Stimulated activated naive CD4-positive, alpha-beta T cell treated with Interleukin-2 at 50 U/mL for 16 hours (primary cell): ENCODE measurements at places on chromosomes 16 and 17.

- no peak for DNase-seq
Measured at GRCh38 chr17:7922269-7922844, 6.3 kb upstream of the RNF227 start.

DNA sequence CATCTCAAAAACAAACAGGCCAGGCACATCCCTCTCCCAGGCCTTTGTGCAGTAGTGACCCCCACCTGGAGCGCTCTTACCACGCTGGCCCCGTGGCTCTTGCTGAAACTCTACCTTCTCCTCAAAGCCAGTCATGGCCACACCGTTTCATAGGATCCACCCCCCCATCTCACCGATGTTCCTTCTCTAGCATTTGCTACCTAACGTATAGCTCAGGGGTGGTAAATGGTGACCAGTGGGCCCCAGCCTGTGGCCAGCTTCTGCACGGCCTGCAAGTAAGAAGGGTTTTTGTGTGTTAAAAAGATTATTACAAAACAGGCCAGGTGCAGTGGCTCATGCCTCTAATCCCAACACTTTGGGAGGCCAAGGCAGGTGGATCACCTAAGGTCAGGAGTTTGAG lies 43.8 kb downstream of the RMI2 start:
- DNase-seq = no peak

- no peak for DNase-seq
Measured at GRCh38 chr17:76927577-76927976, 59.4 kb downstream of the MGAT5B start.

DNA sequence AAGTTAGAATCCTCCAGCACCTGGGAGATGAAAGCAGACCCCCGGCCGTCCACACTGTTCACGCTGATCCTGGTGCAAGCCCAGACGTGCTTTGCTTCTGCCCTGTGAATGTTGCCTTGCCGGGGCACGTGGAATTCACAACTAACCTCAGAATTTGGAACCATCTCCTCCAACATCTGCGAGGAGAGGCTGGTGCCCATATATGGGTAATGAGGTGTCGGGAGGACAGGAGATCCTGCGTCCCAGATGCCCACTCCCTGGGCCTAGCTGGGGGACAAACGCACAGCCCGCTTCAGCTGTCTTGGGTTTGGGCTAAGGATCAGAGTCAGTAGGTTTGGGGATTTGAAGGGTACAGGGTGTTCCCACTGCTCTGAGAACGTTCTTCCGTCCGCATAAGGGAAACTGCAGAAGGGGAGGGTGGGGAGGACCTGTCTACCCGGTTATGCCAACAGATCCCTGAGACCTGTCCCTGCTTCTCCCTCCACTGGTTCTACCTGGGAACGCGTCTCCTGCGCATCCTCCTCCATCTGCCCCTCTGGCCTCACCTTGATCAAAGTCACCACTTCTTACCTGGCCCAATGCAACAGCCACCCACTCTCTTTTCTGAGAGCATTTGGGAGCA lies 14.1 kb downstream of the PPL start:
- no peak for DNase-seq

GRCh38 chr16:30503403-30504296 lies 22.7 kb downstream of the ZNF768 start:
- DNase-seq = no peak

DNA sequence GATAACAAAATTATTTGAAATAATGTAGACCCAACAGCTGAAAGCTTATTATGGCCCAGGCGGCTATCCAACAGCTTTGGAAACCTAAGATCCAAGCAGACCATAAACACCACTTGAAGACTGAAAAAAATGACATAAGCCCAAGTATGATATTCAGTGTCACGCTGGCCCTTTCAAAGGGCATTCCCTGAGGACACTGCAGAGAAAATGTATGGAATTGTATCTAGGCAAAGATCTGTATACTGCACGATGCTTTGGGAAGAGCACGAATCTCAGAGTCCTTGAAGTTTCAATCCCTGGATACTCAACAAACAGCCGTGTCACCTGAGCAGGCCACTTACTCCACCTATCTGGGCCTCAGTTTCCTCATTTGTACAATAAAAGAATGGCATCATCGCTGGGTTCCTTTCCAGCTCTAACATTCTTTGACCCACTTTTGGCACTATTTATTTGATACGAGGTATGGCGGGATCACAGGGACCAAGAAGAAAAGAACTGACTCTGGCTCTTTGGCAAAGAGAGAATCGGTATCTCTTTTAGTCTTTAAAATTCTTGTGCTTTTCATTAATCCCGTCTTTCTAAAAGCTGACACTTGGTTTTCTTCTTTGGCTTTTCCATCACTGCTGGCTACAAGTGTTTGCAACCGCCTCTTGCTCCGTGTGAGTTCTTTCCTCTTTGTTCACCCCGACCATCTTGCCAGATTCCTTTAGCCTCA lies 1.2 kb downstream of the STAT5B start:
- DNase-seq = no peak

- DNase-seq = no peak
Measured at GRCh38 chr17:79651266-79651665, 40.4 kb upstream of the RBFOX3 start.

DNA sequence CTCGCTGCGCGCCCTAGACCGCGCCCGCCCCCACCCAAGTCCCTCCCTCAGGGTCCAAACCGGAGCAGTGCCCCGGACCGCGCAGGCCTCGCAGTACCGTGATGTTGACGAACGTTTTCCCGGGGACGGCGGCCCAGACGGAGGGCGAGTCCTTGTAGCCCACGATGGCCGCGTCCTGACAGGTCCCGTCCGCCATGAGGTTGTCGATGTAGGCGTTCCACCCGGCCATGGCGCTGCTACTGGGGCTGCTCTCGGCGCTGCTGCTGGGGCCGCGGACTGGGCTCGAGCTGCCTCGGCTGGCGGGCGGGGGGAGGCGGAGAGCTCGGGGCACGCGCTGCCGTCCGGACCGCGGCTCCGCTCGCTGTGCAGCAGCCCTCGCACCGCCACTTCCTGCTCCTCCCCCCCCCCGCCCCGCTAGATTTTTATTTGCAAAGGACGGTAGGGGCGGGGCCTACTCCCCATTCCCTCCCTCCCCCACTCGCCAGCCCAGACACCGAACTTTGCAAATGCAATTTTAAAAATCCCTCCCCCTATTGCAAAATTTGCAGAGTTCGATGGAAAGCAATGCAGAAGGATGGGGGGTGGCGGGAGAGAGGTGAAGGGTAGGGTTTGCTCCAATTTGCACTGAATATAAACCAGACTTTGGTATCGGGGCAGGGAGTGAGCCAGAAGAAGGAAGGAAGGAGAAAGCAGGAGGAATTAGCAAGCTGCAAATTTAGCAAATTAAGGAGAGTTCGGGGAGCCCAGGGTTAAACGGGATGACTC lies at the start of gene PFN1:
PFN1 (minus strand) TSS at position 365 of the 765 bp plus-strand sequence; CDS start at position 229, 136 bp downstream.
- DNase-seq = peak; percentile 95

GRCh38 chr16:84898447-84898846 lies 78.7 kb downstream of the CRISPLD2 start:
- no peak for DNase-seq

DNA sequence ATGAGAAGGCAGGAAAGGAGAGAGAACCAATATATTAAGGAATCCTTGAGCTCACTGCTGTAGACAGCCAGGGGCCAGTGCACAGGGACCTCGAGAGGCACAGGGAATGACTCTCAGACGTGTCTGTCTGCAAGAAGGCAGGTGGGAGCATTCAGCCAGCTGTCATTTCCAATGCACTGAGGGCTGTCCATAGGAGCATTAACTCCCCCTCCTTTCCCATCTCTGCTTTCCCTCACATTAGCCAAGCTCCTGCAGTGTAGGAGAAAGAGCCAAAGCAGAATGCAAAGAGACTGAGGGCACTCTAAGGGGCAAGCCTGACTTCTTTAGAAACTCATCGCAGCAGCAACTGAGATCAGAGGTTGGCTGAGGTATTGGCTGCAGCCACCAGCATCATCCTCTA lies 218.3 kb downstream of the CDH13 start:
- no peak for DNase-seq

GRCh38 chr17:57487573-57487972 lies 231.2 kb downstream of the MSI2 start:
- no peak for DNase-seq

GRCh38 chr17:968812-969730 lies 10.5 kb downstream of the NXN start:
- no peak for DNase-seq

DNA sequence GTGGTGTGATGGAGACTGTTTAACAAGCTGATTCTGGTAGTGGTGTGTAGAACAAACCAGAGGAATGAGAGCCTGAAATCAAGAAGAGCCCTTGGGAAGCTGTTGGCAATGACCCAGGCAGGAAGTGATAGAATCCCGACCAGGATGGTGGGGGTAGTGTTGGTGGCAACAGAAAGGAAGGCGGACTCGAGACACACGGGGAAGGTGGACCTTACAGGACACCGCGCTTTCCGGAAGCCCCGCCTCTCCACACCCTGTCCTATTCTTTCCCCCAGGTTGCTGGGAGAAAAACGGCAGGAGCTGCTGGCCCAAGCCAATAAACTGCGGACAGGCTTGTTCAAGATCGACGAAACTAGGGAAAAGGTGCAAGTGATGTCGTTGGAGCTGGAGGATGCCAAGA lies 30.0 kb upstream of the KDM6B start:
- DNase-seq = no peak

- DNase-seq = no peak
Measured at GRCh38 chr16:80433623-80434022, 107.2 kb upstream of the DYNLRB2 start.

DNA sequence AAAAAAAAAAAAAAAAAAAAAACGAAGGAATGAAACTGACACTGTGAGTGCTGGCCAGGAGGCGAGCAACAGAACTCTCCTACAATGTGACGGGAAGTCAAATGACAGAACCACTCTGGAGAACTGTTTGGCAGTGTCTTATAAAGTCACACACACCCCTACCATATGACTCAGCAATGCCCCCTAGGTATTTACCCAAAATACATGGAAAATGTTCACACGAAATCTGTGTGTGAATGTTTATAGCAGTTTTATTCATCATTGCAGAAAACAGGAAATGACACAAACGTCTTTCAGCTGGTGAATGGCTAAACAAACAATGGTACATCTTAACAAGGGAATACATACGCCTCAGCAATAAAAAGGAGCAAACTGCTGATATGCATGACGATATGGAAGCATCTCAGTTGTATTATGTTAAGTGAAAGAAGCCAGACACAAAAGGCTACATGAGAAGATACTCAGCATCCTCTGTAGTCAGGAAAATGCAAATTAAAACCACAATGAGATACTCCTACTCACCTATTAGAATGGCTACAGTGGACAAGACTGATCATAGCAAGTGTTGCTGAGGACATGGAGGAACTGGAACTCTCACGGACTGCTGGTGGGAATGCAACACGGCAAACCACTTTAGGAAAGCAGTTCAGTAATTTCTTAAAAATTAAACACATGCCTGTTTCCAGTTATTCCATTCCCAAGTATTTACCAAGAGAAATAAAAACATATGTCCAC lies 74.7 kb downstream of the TBC1D16 start:
- DNase-seq = no peak

DNA sequence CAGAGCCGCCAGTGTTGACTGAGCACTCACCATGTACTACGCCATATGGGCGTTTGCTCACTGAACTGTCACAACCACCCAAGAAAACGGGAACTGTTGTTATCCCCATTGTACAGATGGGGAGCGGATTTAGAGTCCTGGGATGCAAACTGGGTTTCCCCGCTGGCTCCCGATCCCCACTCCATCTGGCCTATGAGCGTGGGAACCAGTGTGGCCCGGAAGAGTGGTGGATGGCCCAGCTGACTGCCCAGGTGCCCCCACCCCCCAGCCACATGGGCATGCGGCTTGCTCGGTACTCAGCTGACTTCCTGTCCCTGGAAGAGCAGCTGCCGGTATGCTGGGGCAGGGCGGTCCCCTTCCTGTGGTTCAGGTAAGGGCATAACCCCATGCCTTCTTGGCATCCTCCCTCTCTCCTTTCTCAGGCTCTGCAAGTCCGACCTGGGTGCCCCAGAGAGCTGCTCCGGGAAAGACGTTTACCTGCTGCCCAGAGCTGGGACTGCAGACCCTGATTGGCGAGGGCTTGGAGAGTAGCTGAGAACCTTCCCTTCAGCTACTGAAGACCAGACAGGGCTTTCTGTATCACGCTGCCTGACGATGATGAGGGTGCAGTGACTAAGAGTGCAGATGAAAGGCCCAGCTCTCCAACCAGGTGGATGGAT lies 16.2 kb downstream of the SOCS3 start:
- DNase-seq = peak; percentile 66

DNA sequence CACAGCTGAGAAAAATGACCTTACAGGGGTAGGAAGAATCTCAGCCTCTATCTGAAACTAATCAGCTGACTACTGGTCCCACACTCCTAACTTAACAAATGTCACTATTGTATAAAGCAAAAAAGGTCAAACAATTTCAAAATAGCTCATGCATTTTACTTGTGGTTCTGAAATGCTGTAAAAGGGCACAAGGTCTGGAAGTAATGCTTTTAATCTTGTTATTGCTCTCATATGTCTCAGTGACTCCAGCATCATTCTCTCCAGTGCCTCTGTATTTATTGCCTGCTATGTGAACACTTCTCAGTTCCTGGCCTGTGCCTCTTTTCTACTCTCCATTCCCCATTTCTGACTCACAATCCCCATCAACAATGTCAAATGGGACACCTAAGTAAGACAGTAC lies 937.7 kb downstream of the CDH11 start:
- no peak for DNase-seq

- DNase-seq = peak; percentile 82
Measured at GRCh38 chr17:80605326-80606066, 60.9 kb downstream of the RPTOR start.

DNA sequence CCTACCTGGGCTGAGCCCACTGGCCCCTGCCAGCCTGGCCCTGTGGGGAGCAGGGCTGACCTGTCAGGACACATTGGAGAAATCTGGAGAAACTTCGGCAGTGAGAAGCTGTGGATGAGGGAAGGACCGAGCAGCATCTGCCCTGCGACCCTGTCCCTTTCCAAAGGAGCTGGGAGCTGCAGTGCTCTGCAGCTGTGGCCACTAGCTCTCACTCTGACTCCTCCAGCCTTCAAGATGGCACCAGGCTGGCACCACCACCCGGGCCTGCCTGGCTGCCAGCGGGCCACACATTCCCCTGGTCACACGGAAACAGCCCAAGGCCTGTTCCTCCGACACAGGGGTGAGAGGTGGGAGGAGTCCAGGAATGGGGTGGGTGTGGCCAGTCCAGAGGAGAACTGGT lies 30.1 kb downstream of the CD300LG start:
- DNase-seq = no peak

- peak; percentile 29 for DNase-seq
Measured at GRCh38 chr17:48814504-48814903, 2.5 kb downstream of the TTLL6 start.

- no peak for DNase-seq
Measured at GRCh38 chr17:42901535-42902229, 1.1 kb downstream of the G6PC1 start.
